Tongue (tissue), 3 donors: ENCODE measurements at places on chromosomes 16 and 17. TPM values are rescaled to one million over a fixed set of nuclear protein-coding genes. Genes with fewer than 3 reads are reported as not detected.

DNA sequence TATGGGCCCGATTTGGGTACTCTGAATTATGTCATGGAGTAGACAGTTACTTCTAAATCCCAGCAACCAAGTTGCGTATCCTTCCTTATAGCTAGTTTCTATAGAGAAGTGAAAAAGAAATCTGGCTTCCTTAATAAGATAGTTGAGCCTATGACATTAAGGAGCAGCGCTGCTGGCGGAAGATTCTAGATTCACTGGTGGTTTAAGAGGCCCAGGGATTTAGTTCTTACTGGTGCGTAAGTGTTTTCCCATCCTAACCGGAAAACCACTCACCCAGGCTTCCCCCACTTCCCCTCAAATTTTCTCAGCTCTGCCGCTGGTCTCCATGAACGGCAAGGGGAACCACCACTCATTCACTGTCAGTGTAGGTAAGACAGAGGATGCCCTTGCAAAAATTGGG, 230.4 kb downstream of the CPPED1 start:
- peak; percentile 10 for DNase-seq

DNA sequence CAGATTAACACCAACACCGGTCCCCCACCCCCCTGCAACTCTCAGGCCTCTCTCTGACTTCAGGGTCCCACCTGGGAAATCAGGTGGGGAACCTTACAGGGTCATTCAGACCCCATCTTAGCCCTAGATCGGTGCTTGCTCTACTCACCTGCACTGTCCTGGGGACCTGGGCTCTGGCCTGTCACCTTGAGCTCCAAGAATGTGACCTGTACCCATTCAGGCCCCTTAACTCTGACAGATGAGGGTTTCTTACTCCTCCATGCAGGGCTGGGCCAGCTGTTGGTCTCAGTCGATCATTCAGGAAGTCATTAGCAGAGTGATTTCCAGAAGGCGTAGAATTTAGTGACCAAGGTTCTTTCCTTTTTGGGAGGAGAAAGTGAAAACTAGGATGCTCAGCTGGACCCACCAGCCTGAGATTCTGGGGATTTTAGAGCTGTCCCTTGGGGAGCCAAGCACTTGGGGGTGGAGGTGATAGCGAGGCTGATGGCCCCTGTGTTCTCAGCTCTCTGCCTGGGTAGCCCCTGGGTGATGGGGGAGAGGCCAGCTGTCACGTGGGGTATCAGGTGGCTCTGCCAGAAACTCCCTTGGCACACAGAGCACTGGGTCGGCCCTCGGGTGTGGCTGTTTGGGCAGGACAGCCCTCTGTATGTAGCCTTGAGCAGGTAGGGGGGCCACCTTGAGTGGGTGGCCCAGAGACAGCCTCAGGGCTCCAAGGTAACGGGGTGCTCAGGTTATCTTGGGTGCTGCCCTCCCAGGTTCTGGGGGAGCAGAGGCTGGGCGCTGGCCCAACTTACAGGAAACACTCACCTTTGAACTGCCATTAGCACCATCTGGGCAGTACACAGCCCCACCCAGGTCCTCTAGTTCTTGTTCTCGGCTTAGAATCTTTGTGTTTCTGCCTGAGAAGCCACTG, 724 bp downstream of the MVP start:
- no peak for DNase-seq

DNA sequence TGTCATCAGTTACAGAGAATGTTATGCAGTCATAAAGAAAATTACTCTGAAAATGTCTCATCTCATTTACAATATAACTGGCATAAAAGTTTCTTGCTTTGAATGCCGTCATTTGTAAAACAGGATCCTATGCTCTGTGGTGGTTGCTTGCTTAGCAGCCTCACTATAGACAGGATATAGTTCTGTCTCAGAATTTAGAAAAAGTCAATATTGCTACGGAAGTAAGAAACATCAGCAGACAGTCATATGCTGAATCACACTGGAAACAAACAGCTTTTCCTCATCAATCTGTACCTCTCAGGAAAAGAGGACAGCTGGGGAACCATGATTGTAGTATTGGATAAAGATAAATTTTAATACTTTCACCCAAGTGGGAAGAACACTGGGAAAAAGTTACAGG, 105.5 kb downstream of the MYO1D start:
- DNase-seq = no peak

SALL1 gene
- 0.21 TPM for total RNA-seq
